ENCODE measurements at places on chromosomes 5 and 9. TPM values are rescaled to one million over a fixed set of nuclear protein-coding genes. Genes with fewer than 3 reads are reported as not detected.

DNA sequence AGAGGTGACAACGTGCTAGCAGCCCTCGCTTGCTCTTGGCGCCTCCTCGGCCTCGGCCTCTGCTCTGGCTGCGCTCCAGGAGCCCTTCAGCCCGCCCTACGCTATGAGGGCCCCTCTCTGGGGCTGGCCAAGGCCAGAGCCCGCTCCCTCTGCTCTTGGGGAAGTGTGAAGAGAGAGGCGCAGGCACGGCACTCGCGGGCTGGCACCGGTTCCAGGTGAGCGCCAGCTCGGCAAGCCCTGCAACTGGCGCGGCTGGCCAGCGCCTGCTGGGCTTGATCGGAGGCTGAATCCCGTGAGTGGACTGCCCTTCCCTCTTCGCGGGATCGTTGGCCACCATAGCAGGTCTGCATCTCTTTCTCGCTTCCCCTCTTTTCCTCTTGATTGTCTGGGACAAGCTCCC lies 298.0 kb upstream of the PTPRD start:
- no peak for DNase-seq

GRCh38 chr5:100584069-100584468 lies 48.9 kb downstream of the FAM174A start:
- DNase-seq = no peak

GRCh38 chr5:31671339-31671741 lies 32.4 kb downstream of the PDZD2 start:
- DNase-seq = no peak

GRCh38 chr5:23994581-23995370 lies 487.4 kb downstream of the PRDM9 start:
- no peak for DNase-seq

DNA sequence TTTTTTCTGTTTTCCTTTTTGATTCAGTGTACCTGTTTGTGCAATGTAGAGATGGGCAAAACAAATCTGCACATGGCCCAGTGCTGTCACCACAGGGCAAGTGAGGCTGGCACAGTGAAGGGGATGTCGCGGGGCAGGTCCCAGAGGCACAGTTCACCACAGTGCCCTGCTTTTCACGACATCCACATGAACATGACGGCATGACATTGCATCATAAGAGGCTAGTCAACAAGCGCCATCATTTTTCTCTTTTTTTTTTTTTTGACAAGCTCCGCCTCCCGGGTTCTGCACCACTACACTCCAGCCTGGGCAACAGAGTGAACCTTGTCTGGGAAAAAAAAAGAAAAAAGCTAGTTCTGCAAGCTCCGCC lies 42.9 kb upstream of the VDAC1 start:
- DNase-seq = no peak

GRCh38 chr5:64166201-64166959 lies 737 bp downstream of the RNF180 start:
- no peak for DNase-seq

DNA sequence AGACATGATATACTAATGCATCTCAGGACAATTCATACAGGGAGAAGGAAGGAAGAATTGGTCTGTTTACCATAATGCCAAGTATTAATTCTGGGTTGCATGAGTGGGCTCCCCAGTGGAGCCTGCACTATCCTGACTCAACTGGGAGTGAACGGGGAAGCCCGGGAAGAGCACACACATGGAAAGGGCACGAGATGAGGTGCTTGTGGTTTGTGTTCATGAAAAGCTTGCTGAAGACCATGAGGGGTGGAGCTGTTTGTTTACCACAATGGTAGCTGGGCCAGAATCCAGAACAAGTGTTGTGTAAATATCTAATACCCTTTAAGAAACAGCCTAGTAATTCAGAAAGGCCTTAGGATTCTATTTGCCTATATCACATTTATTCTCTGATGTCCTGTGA lies 44.6 kb downstream of the POC5 start:
- DNase-seq = no peak

GRCh38 chr9:126856326-126856877 lies 4.0 kb upstream of the ZBTB34 start:
- no peak for DNase-seq

GRCh38 chr9:26369093-26369492 lies 523.5 kb downstream of the CAAP1 start:
- no peak for DNase-seq

Gene PCDHGB7
- total RNA-seq = 7.6 TPM

Gene LAMC3
- 8.1 TPM for total RNA-seq

Gene MSH3
- 19.3 TPM for total RNA-seq

Gene ALG2
- 25.7 TPM for total RNA-seq

Gene LVRN
- 18.4 TPM for total RNA-seq

Gene SHISAL2B
- not detected for total RNA-seq

Gene SLC2A6
- total RNA-seq = 1.8 TPM

Gene RGMB
- 25.3 TPM for total RNA-seq
